Memory B cell (primary cell): ENCODE measurements at places on chromosomes 11 and 22.

DNA sequence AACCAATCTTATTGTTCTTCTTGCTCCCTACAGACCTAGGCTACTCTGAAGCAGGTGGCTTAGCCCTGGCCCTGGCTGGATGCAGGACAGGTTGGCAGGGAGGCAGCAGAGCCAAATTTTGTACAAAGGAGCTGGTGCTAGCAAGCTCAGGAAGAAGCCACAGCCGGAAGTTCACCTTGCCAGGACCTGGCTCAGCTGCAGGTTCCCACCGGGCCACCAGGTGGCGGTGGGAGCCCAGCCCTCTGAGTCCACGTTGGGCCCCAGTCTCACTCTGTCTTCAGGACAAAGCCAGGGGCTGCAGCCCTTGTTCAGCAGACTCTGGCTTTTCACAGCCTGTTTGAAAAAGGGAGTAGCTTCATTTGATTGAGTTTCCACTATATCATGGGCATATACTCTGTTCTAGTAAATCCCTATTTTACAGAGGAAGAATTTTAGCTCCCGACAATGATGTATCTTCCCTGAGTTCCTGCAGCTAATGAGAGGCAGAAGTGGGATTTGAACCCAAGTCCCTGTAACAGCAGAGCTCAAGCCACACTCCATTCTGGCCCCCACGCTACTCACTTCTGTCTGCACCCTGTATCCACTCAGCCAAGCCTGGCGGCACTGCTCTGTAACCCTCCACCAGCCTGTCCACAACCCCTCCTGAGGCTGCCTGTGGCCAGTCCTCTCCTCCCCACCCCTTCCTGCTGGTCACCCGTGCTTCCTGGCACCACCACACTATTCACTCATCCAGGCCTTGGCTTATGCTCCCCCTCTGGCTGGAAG, 3.3 kb downstream of the TKFC start:
- H3K4me1 ChIP-seq, result peaks cover 32% of the 10 kb centered on the region
- H3K27me3 ChIP-seq, result no peaks in the 10 kb centered on the region
- DNase-seq, result peak; percentile 88
- H3K36me3 ChIP-seq, result peaks cover 10% of the 10 kb centered on the region
- peak overlapping the region; percentile 7 for H3K27ac ChIP-seq

DNA sequence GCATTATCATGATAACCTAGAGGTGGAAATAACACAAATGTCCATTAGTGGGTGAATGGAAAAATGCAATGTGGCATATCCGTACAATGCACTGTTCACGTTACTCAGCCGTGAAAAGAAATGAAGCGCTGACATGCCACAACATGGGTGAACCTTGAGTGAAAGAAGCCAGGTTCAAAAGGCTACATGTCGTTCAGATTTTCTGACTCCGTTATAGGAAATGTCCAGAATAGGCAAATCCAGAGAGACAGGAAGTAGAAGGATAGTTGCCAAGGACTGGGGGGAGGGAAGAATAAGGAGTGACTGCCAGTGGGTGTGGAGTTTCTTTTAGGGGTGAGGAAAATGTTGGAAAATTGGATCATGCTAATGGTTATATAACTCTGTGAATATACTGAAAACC, 133.8 kb downstream of the ATXN10 start:
- H3K36me3 ChIP-seq, result peaks cover 29% of the 10 kb centered on the region
- DNase-seq, result no peak
- no peaks in the 10 kb centered on the region for H3K27me3 ChIP-seq
- H3K4me3 ChIP-seq, result no peak overlapping the region

GRCh38 chr22:49497266-49497665, 330.4 kb downstream of the BRD1 start:
- no peaks in the 10 kb centered on the region for H3K4me1 ChIP-seq
- no peak for DNase-seq
- no peak overlapping the region for H3K4me3 ChIP-seq
- peaks cover 8% of the 10 kb centered on the region for H3K36me3 ChIP-seq

GRCh38 chr11:100689141-100689540, 2.1 kb downstream of the ARHGAP42 start:
- no peaks in the 10 kb centered on the region for H3K27me3 ChIP-seq
- peaks cover 27% of the 10 kb centered on the region for H3K4me1 ChIP-seq
- H3K27ac ChIP-seq, result no peak overlapping the region
- H3K36me3 ChIP-seq, result no peaks in the 10 kb centered on the region
- no peak for DNase-seq

GRCh38 chr22:35766654-35767580, 49.2 kb downstream of the APOL5 start:
- no peak for DNase-seq
- H3K27ac ChIP-seq, result no peak overlapping the region
- H3K4me1 ChIP-seq, result no peaks in the 10 kb centered on the region
- no peaks in the 10 kb centered on the region for H3K36me3 ChIP-seq
- H3K27me3 ChIP-seq, result peaks cover 12% of the 10 kb centered on the region

GRCh38 chr11:11318461-11318860, 34.6 kb downstream of the CSNK2A3 start:
- H3K36me3 ChIP-seq, result no peaks in the 10 kb centered on the region
- H3K4me3 ChIP-seq, result no peak overlapping the region
- peaks cover 8% of the 10 kb centered on the region for H3K27me3 ChIP-seq
- H3K27ac ChIP-seq, result no peak overlapping the region
- DNase-seq, result no peak

DNA sequence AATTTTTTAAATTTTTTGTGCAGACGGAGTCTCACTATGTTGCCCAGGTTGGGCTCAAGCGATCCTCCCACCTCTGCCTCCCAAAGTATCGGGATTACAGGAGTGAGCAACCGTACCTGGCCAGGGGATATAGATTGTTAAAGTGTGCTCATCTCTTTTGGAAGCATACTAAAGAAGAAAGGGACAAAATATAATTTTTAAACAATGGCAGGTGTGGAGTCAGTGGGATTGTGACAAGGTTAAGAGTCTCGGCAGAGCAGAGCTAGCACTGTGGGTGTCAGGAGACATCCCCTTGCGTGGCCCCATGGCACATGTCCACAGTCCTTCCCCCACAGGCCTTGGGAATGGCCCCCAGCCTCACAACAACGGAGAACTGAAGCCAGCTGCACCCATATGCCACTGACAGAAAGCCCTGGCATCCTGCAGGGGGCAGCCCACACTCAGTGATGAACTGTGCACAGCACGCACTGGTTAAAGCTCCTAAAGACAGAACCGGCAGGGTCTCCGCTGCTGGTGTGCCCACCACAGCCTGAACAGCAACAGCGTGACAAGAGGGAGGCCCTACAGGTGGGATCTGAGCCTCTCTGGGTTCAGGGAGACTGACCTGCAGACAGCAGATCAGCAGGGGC, 29.9 kb downstream of the SERPIND1 start:
- no peak for DNase-seq
- no peak overlapping the region for H3K27ac ChIP-seq
- H3K4me1 ChIP-seq, result peaks cover 2% of the 10 kb centered on the region
- peaks cover 40% of the 10 kb centered on the region for H3K36me3 ChIP-seq
- no peak overlapping the region for H3K4me3 ChIP-seq

- no peaks in the 10 kb centered on the region for H3K4me1 ChIP-seq
- DNase-seq, result no peak
- H3K36me3 ChIP-seq, result no peaks in the 10 kb centered on the region
- no peak overlapping the region for H3K4me3 ChIP-seq
Measured at GRCh38 chr11:14136561-14136960, 174.0 kb downstream of the SPON1 start.

DNA sequence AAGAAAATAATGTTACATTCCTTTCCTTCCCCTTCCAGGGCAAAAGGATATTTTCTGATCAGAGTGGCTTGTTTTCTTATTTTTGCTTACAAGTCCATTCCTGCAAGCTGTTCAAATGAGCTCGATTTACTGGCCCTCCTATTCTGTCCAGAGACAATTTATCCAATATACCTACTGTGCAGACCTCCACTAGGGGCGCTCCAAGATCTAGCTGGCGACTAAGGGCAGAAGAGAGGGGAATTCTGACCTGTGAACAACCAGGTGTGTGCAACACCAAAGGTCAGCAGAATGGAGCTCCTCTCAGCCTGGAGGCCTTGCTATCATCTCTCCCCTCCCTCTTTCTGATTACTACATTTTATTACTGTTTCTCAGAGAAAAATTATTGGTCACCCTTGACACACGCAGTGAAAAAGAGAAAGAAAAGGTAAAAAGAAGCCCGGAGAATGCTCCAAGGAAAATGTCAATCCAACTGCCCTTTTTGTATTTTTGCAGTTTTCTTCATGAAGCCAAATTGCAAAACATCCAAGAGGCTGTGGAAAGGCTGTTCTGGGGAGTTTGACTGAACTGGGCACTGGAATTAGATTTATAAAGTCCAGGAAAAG, 3.2 kb downstream of the SEZ6L start:
- no peak overlapping the region for H3K4me3 ChIP-seq
- peaks cover 33% of the 10 kb centered on the region for H3K27me3 ChIP-seq
- no peak overlapping the region for H3K27ac ChIP-seq
- H3K36me3 ChIP-seq, result no peaks in the 10 kb centered on the region

GRCh38 chr11:84144531-84144930, 858.4 kb upstream of the CCDC90B start:
- DNase-seq, result no peak
- no peaks in the 10 kb centered on the region for H3K27me3 ChIP-seq
- H3K4me3 ChIP-seq, result no peak overlapping the region
- no peak overlapping the region for H3K27ac ChIP-seq

- H3K4me3 ChIP-seq, result peak within 1 kb of the TSS; percentile 92
- H3K27me3 ChIP-seq, result no peaks in the 10 kb centered on the region
- H3K36me3 ChIP-seq, result peaks cover 14% of the 10 kb centered on the region
- H3K4me1 ChIP-seq, result peaks cover 32% of the 10 kb centered on the region
- peak within 1 kb of the TSS; percentile 98 for H3K27ac ChIP-seq
Measured at GRCh38 chr11:10540915-10541560, at the start of gene RNF141. Gene RNF141 (minus strand): TSS chr11:10541187. CDS start chr11:10534158, 7,029 bp downstream.

- H3K27me3 ChIP-seq, result no peaks in the 10 kb centered on the region
- H3K27ac ChIP-seq, result no peak overlapping the region
- H3K36me3 ChIP-seq, result no peaks in the 10 kb centered on the region
- no peak for DNase-seq
- H3K4me3 ChIP-seq, result no peak overlapping the region
- no peaks in the 10 kb centered on the region for H3K4me1 ChIP-seq
Measured at GRCh38 chr11:36948460-36949127, 350.6 kb upstream of the RAG2 start.

DNA sequence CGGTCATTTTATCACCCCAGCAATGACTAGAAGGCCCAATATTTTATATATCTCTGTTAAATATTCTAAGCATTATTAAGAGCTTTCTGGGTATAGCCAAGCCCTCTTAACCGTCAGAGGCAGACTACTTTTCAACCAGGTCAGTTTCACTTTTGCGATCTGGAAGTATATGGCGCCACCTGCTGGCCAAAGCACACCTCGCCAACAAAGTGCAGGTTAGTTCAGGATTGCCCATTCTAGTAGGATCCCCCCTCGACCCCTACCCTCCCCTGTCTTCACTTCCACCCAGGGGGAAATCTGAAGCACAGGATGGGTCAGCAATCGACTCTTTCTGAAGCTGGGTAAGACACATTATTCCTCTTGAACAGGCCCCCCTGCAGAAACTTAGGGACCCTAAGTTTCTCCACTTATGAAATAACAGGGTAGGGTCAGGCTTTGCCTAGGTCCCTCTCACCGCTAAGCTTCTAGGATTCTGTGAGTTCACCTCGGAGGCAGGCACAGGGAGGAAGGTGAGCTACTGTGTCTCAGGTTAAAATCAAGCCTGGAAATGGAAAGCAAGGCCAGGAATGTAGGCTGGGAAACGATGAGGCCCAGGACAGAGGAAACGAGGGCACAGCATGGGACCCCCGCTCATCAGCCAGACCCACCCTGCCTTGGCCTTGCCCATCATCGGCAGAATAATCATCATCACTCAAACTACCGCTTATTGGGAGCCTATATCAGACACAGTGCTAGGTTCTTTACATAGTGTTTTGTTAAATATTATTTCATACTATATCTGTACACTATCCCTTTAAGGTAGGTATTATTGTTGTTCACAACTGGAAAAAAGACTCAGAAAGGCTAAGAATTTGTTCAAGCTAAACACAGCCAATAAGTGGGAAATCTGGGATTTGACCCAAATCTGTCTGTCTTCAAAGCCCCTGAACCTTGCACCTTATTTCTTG, 35.6 kb downstream of the KCNJ1 start:
- DNase-seq, result peak; percentile 84
- H3K27ac ChIP-seq, result peak overlapping the region; percentile 94
- peak overlapping the region; percentile 72 for H3K4me3 ChIP-seq
- H3K36me3 ChIP-seq, result peaks cover 10% of the 10 kb centered on the region

- H3K27me3 ChIP-seq, result no peaks in the 10 kb centered on the region
- H3K36me3 ChIP-seq, result peaks cover 45% of the 10 kb centered on the region
- no peak overlapping the region for H3K27ac ChIP-seq
- DNase-seq, result no peak
- H3K4me1 ChIP-seq, result no peaks in the 10 kb centered on the region
- no peak overlapping the region for H3K4me3 ChIP-seq
Measured at GRCh38 chr11:118382954-118383353, 18.5 kb upstream of the ATP5MG start.

DNA sequence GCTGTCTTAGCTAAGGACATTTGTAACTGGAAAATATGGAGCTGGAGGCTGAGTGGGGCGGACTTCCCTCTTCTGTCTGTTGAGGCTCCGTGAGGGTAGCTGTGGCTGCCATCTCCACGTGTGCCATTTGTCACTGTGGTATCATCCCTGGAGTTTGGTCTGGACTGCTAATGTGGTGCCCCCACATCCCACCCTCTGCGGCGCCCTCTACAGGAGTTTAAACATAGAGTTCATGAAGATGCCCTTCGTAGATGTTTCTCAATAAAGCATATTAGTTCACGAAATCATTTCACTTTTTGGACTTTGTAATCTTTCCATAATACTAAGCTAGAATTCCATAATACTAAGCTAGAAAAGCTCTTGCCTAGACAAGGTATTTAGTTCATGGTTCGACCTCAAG, 52.4 kb downstream of the TECTA start:
- no peak overlapping the region for H3K4me3 ChIP-seq
- H3K27ac ChIP-seq, result no peak overlapping the region
- no peak for DNase-seq
- no peaks in the 10 kb centered on the region for H3K4me1 ChIP-seq
- H3K36me3 ChIP-seq, result no peaks in the 10 kb centered on the region
- H3K27me3 ChIP-seq, result no peaks in the 10 kb centered on the region

DNA sequence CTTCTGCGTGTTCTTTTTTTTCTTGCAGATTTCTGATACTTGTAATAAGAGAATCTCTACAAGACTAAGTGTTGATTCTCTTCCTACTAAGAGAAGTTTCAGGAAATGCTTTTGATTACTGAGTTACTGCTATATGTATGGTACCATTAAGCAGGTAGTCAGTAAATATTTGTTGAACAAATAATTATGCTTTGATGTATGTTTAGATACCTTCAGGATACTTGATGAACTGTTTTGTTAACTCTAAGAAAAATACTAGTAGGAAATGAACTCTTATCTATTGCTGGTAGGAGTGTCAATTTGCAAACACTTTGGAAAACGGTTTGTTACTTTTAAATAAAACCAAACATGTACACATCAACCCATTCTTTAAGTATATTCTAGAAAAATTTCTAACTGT, 90.6 kb downstream of the TMEM135 start:
- no peak overlapping the region for H3K4me3 ChIP-seq
- DNase-seq, result no peak
- H3K27ac ChIP-seq, result no peak overlapping the region
- H3K36me3 ChIP-seq, result peaks cover 2% of the 10 kb centered on the region
- H3K4me1 ChIP-seq, result peaks cover 2% of the 10 kb centered on the region
- H3K27me3 ChIP-seq, result no peaks in the 10 kb centered on the region
